Mesothelial cell of epicardium (in vitro differentiated cells): ENCODE measurements at places on chromosomes 3 and 15. TPM values are rescaled to one million over a fixed set of nuclear protein-coding genes. Genes with fewer than 3 reads are reported as not detected.

GRCh38 chr3:172106989-172107388, 67.6 kb downstream of the FNDC3B start:
- no peaks in the 10 kb centered on the region for H3K36me3 ChIP-seq
- peaks cover 31% of the 10 kb centered on the region for H3K4me1 ChIP-seq
- no peaks in the 10 kb centered on the region for H3K27me3 ChIP-seq
- H3K27ac ChIP-seq = peak overlapping the region; percentile 50
- H3K4me3 ChIP-seq = no peak overlapping the region

DNA sequence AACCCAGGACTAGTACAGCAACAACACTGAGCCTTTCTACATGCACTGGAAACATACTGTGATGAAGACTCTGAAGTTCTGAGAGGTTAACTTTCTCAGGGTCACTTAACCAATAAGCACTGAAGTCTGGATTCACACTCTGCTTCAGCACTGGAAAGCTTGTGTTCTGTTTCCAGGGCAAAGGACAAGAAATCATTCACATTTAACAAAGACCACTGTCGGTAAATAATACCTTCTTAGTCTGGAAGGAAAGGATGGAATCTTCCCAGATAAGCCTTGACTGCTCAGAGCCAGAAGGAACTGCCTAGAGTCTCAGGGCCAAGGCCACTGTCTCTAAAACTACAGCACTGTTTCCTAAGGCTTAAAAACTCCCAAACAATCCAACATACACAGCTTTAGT, 4.3 kb upstream of the GLYCTK start:
- H3K36me3 ChIP-seq = no peaks in the 10 kb centered on the region
- no peaks in the 10 kb centered on the region for H3K27me3 ChIP-seq
- H3K4me1 ChIP-seq = peaks cover 45% of the 10 kb centered on the region
- peak overlapping the region; percentile 87 for H3K27ac ChIP-seq
- DNase-seq = no peak
- H3K4me3 ChIP-seq = no peak overlapping the region

DNA sequence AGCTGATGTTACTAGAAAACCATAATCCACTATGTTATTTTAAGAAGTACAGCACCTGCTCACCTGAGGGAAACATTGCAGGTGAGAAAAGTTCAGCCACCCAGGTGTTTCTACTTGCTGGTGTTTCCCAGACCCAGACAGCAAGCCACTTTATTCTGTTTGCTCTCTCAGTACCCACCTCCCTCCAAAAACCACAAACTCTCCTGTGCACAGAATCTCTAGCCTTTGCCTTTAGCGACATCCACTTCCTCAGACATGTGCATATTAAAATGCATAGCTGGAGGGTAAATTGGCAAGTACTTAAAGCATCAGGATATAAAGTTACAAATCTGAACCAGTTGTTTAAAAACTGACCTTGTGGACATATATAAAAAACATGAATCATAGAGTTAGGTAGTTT, 36.7 kb downstream of the VGLL3 start:
- no peak overlapping the region for H3K27ac ChIP-seq
- no peaks in the 10 kb centered on the region for H3K36me3 ChIP-seq
- H3K4me3 ChIP-seq = no peak overlapping the region

DNA sequence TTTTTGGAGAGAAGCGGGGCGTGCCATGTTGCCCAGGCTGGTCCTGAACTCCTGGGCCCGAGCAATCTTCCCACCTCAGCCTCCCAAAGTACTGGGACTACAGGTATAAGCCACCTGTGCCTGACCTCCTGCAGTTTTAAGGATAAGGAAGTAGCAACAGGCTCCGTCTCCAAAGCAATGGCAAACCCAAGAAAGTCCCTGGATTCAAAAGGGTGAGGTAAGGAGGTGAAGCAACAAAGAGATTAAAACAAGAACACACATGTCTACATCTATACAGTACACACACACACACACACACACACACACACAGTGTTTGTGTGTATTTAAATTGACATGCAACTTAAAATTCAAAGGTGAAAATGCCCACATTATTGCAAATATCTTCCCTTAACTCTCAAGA, 58.9 kb downstream of the ABCC5 start:
- H3K36me3 ChIP-seq = peaks cover 33% of the 10 kb centered on the region
- H3K27me3 ChIP-seq = no peaks in the 10 kb centered on the region
- H3K4me1 ChIP-seq = no peaks in the 10 kb centered on the region
- DNase-seq = no peak
- no peak overlapping the region for H3K27ac ChIP-seq

Gene FOXB1
- not detected in 3 replicates for total RNA-seq

DNA sequence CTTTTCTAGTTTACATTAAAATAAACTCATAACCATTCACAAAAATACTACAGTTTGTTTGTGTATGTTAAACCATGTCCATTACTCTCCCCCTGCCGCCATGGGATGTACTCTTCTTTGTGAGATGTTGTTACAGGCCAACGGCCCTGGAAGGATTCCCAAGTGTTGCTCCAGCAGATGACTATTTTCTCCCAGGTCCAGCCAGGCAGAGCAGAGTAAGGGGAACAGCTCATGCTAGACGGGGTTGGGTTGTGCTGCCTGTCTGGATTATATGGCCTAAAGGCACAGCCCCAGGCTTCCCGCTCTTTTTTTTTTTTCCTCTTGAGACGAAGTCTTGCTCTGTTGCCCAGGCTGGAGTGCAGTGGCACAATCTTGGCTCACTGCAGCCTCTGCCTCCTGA, 24.5 kb upstream of the SLCO2A1 start:
- H3K36me3 ChIP-seq = no peaks in the 10 kb centered on the region
- H3K27ac ChIP-seq = no peak overlapping the region
- peaks cover 8% of the 10 kb centered on the region for H3K4me1 ChIP-seq
- DNase-seq = no peak

DNA sequence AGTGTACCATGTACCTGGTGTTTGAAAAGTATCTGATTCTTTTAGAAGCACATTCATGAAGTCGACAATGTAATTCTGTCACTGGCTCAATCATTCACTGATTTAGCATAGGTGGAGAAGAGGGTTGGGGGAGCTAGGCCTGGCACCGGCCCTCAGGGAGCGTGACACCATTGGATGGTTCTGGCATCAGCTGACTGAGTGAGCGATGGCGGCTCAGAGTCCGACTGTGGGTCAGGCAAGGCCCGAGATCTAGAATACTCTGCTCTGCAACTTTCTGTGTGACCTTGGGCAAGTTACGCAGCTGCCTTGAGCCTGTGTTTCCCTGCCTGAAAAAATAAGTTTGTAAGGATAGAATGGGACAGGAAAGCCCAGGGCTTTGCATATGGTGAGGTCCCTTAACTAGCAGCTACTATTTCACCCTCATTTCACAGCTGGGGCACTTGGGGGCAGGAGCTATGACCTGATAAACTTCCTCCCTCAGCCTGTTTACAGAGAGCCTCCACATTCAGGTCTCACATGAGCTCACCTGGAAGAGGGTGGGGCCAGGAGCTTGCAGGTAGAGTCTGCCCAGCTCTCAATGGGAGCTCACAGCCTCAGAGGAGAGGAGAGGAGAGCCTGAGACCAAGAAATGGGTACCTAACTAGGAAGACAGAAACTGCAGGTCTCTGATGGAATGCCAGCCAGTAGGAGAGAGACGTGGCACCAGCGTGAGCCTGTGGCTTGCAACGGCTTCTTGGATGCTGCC, 153.7 kb upstream of the TLE3 start:
- H3K4me3 ChIP-seq = no peak overlapping the region
- H3K27ac ChIP-seq = peak overlapping the region; percentile 34

DNA sequence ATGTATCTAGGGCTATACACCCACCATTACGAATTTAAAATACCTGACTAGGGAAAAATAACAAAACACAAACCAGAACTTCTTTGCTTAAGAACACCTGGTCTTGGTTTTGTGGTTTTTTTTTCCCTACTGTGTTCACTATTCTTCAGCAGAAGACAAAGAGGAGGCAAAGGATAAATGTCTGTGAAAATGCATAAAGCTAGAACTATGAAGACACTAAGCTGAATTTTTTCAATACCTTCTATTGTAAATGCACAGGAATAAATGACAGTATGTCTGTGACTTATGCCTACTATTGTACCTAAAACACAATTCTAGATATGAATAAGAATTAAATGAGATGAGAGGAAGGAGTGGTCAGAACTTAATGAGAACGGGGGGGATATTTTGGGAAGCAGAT, 86.9 kb downstream of the TBL1XR1 start:
- peaks cover 36% of the 10 kb centered on the region for H3K4me1 ChIP-seq
- no peaks in the 10 kb centered on the region for H3K27me3 ChIP-seq
- no peak for DNase-seq
- peak overlapping the region; percentile 82 for H3K27ac ChIP-seq

- no peak overlapping the region for H3K4me3 ChIP-seq
- no peak overlapping the region for H3K27ac ChIP-seq
- no peaks in the 10 kb centered on the region for H3K4me1 ChIP-seq
- DNase-seq = no peak
Measured at GRCh38 chr3:32937331-32937730, 14.1 kb upstream of the CCR4 start.

DNA sequence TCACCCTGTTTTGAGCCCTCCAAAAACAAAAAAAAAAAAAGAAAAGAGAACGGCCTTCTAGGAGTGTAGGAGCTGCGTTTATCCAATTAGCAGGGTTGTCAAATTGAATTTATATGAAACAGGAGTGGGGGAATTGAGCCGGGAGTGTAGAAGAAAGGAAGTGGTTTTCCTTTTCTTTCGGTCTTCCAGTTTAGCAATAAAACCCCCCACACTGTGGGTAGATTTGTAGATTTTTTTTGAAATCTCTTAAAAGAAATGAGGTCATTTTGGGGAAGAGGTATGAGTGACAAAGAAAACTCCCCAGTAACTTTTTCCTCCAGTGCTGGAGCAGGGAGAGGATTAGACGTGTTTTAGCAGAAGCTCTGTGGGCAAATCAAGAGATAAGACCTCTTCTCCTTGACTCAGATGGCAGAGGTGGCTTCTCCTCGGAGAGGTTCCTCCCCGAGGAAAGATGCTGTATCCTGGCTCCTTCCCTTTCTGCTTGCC, 30.8 kb downstream of the BOC start:
- H3K4me3 ChIP-seq = peak overlapping the region; percentile 42
- H3K36me3 ChIP-seq = peaks cover 15% of the 10 kb centered on the region

GRCh38 chr15:41487802-41488201, 5.9 kb upstream of the ITPKA start:
- H3K4me3 ChIP-seq = no peak overlapping the region
- H3K36me3 ChIP-seq = peaks cover 13% of the 10 kb centered on the region
- peaks cover 6% of the 10 kb centered on the region for H3K4me1 ChIP-seq
- H3K27ac ChIP-seq = no peak overlapping the region

- H3K36me3 ChIP-seq = no peaks in the 10 kb centered on the region
- no peak overlapping the region for H3K4me3 ChIP-seq
- H3K27ac ChIP-seq = no peak overlapping the region
- DNase-seq = no peak
Measured at GRCh38 chr3:102259663-102260062, 175.2 kb upstream of the ZPLD1 start.

Gene AADAC
- total RNA-seq = not detected in 3 replicates

DNA sequence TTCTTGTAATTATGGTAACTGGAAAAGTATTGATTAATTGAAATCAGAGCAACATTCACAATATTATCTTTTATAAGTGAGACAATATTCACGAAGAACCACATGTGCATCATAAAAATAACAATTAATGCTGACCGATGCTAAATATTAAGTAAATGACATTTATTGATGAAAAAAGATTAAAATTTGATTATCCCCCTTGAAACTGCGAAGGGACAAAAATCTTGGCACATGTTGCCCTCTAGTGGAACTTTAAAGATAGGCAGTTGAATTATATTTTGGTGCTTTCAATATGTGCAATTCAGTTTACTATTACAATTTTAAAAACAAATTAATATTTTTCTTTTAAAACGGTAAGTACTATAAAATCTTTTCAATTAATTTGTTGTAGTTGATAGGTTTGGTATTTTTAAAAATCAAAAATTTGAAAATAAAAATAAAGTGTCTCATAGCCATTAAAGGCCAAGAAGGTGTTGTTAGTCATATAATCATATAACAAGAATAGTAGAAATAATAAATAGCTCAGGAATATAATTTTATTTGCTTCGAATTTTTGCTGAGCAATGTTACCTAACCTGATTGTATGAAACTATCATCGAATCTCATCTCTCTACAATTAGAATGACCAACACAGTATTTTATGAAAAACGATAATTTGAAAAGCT, 270.2 kb downstream of the ROBO1 start:
- no peaks in the 10 kb centered on the region for H3K27me3 ChIP-seq
- no peaks in the 10 kb centered on the region for H3K4me1 ChIP-seq
- H3K27ac ChIP-seq = no peak overlapping the region
- DNase-seq = no peak

GRCh38 chr15:25783134-25783533, 80.0 kb downstream of the ATP10A start:
- H3K4me3 ChIP-seq = no peak overlapping the region
- peaks cover 1% of the 10 kb centered on the region for H3K27me3 ChIP-seq
- no peak for DNase-seq
- H3K36me3 ChIP-seq = no peaks in the 10 kb centered on the region
- H3K27ac ChIP-seq = no peak overlapping the region
- H3K4me1 ChIP-seq = peaks cover 8% of the 10 kb centered on the region

GRCh38 chr3:43248185-43248583, 38.2 kb upstream of the SNRK start:
- no peak overlapping the region for H3K27ac ChIP-seq
- no peak overlapping the region for H3K4me3 ChIP-seq
- DNase-seq = no peak

Gene MYLK
- 13.3 to 14.3 TPM (median 13.6 TPM) in 3 replicates for total RNA-seq

Gene CCR2
- total RNA-seq = not detected in 3 replicates

Gene LRRC31
- total RNA-seq = not detected in 3 replicates

- peaks cover 3% of the 10 kb centered on the region for H3K36me3 ChIP-seq
- H3K4me1 ChIP-seq = peaks cover 14% of the 10 kb centered on the region
- DNase-seq = no peak
- no peak overlapping the region for H3K4me3 ChIP-seq
- no peaks in the 10 kb centered on the region for H3K27me3 ChIP-seq
Measured at GRCh38 chr3:138206196-138206595, 19.1 kb downstream of the ARMC8 start.

GRCh38 chr3:123481722-123482457, 33.0 kb upstream of the ADCY5 start:
- no peaks in the 10 kb centered on the region for H3K36me3 ChIP-seq
- no peaks in the 10 kb centered on the region for H3K4me1 ChIP-seq
- no peak overlapping the region for H3K4me3 ChIP-seq
- no peak overlapping the region for H3K27ac ChIP-seq

- no peak overlapping the region for H3K27ac ChIP-seq
- DNase-seq = no peak
- H3K36me3 ChIP-seq = peaks cover 3% of the 10 kb centered on the region
- H3K27me3 ChIP-seq = no peaks in the 10 kb centered on the region
Measured at GRCh38 chr3:2643606-2644005, 466.6 kb downstream of the IL5RA start.

GRCh38 chr3:12522721-12523120, 22.6 kb downstream of the MKRN2OS start:
- H3K36me3 ChIP-seq = peaks cover 17% of the 10 kb centered on the region
- H3K4me3 ChIP-seq = no peak overlapping the region
- DNase-seq = no peak
- H3K27ac ChIP-seq = no peak overlapping the region
- H3K27me3 ChIP-seq = no peaks in the 10 kb centered on the region

GRCh38 chr3:38177181-38177580, 11.8 kb downstream of the OXSR1 start:
- H3K4me3 ChIP-seq = no peak overlapping the region
- DNase-seq = no peak
- H3K4me1 ChIP-seq = peaks cover 11% of the 10 kb centered on the region
- H3K36me3 ChIP-seq = peaks cover 10% of the 10 kb centered on the region
